Stimulated activated naive CD4-positive, alpha-beta T cell (primary cell): ENCODE measurements at places on chromosomes 1 and 21.

DNA sequence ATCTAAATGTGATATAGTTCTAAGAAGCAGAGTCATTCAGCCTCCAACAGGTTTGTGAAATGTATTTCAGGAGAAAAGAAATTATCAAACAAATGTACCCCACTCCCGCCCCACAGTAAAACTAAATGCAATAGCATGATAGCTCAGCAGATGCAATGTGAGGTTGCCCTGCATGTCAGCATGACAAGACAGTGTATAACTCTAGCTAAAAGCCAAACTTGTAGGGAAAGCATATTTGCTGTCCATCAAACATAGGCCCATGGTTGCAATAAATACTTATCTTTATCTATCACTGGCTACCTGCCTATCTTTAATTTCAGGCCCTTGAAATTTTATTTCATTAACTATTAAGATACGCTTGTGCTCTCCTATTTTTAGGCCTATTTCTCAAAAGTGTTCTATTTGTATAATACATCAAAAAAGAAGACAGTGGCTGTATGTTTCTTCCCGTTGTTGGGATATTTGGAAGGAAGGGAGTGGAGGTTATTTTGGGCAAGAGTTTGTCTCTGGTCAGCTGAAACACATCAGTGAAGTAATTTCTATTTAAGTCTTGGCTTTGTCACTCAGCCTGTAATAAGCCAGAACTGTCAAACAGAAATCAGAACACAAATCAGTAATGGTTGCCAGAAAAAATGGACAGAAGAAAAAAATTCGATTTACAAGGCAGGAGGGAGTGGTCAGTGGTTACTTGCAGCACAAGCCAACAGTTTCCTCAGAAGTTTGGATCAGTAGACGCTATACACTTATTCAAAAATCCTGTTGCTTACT lies 307.4 kb upstream of the ADGRL2 start:
- no peak for DNase-seq

DNA sequence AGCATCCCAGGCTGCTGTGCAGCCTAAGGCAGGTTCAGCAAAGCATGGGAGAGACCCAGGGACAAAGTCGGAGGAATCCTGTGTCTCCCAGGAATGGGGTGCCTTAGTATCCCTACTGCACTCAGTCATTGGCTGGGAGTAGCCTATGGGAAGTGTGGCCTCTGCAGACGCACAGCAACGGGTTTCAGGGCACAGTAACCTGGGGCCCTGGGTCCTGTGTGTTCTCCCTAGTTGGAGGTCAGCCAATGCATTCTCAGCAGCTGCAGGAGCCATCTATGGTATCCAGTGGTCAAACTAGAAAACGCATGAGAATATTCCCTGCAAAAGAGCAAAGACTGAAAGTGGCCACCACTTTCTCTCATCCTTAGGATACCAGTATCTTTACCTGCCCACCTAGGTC lies 13.7 kb upstream of the C1orf21 start:
- no peak for DNase-seq

GRCh38 chr1:70542030-70542429 lies 131.0 kb downstream of the CTH start:
- DNase-seq, result no peak

DNA sequence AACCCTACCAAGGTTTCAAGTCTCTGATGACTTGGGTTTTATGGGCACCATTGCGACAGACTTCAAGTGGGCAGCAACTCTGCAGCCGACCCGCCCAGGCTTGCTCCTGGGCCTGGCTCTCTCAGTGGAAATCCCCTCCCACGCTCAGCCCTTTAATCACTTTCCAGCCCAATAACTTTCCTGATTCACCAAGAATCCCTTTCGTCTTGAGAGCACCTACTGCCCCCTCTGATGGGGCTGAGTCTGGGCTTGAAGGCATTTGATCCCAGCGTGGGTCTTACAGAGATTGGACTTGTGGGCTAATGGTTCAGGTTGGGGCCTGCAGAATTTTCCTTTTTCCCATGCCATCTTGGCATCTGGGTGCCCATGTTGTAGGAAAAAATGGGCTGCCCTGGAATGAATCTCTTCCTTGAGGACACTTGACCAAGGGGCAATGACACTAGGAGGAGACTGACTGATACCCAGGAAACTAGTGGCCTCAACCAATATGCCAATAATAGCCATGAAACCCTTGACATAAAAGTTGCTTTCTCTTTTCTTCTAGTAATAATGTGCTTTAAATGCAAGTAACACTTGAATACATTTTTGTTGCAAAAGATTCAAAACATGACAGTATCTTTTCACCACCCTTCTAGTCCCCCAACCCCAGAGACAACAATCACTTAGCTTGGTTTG lies 7.8 kb upstream of the PHLDA3 start:
- no peak for DNase-seq

GRCh38 chr1:5099558-5099957 lies 445.1 kb downstream of the AJAP1 start:
- DNase-seq, result no peak

DNA sequence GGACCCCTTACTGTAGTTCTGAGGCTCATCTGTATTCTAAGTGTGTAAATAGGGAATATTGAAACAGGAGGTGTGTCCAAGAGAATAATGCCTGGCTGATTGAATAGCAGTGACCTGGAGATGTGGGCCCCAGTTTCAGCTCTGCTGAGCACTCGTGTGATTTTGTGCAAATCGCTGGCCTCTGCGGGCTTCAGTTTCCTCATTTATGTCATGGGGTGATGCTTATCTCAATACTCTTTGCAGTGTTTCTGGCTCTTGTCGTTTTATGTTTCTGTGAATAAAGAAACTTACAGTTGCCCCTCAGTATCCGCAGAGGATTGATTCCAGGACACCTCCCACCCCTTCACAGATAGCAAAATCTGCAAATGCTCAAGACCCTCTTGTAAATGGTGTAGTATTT lies 5.0 kb downstream of the COG2 start:
- no peak for DNase-seq

DNA sequence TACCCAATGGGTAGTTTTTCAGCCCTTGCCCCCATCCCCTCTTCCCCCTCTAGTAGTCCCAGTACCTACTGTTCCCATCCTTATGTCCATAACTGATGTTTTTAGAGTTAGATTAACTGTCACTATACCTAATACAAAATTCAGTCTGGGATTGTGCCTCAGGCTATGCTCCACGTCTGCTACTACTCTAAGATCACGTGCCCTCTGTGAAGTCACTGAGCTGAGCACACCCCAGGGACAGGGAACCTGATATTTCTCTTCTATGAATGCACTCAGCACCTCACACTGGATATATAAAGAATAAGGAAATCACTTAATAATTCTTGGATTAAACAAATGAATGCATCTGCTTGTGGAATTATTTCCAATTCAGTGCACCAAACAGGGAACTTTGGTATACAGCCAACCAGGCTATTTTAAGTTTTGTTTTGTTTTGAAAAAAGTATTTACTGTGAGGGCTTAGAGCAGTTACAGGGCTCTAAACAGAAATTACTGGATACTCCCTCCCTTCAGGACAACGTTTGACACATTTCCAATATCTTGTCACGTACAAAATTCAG lies 307.9 kb downstream of the SMYD3 start:
- no peak for DNase-seq

- DNase-seq, result no peak
Observed at GRCh38 chr1:201610858-201611257, 71.9 kb downstream of the NAV1 start.

DNA sequence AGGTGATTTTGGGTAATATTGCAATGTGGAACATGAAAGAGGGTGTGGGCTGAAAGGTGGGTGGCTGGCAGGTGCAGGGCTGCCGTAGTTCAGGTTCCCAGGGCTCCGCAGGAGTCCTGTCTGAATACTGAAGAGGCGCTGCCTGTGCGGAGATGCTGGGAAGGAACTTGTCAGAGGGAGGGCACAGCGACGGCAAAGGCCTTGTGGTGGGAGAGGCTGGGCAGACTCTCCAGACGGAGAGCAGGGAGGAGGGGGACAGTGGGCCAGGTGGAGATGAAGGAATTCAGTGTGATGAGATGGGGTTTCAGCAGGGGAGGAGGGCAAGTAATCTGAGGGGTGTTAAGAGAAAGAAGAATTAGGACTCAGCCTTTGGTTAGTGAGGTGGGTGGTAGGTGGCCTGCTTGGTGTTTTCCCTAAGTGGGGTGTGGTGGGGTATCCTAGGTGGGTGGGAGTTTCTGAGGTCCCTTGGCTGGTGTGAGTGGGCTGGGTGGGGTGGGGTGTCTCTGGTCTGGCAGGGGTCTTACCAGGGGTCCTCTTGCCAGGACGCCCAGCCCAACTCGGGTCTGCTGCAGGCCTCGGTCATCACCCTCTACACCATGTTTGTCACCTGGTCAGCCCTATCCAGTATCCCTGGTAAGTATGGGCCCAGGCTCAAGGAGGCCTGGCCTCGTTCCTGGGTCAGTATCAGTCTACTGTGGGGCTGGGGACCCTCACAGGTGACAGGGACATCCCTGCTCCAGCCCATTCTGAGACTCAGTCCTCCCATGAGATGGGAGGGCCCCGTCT lies 15.6 kb downstream of the SERINC2 start:
- DNase-seq, result no peak

DNA sequence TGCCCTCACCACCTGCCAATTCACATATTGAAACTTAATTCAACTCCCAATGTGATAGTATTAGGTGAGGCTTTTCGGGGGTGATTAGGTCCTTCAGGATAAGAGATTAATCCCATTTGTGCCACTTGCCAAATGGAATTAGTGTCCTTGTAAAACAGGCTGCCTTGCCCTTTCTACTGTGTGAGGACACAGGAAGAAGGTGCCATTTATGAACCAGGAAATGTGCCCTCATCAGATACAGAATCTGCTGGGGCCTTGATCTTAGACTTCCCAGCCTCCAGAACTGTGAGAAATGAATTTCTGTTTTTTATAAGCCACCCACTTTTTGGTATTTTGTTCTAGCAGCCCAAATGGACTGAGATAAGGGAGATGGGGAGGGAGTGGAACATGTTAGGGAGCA lies 39.1 kb upstream of the AGL start:
- no peak for DNase-seq

DNA sequence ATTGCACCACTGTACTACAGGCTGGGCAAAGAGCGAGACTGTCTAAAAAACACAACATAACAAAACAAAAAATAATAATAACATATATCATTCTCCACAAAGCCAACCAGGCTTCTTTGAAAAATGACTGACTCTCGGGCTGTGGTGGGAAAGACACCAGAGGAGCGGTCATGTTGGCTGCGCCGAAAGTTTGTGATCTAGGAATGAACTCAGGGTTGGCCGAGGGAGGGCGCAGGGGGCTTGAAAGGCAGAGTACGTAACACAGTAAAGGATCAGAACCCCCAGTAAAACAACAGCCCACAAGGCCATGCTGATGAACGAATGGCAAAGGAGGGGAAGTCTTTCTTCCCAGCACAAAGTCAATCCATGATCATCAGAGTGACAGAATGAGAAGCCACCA lies 4.7 kb downstream of the SLC35E2B start:
- no peak for DNase-seq

DNA sequence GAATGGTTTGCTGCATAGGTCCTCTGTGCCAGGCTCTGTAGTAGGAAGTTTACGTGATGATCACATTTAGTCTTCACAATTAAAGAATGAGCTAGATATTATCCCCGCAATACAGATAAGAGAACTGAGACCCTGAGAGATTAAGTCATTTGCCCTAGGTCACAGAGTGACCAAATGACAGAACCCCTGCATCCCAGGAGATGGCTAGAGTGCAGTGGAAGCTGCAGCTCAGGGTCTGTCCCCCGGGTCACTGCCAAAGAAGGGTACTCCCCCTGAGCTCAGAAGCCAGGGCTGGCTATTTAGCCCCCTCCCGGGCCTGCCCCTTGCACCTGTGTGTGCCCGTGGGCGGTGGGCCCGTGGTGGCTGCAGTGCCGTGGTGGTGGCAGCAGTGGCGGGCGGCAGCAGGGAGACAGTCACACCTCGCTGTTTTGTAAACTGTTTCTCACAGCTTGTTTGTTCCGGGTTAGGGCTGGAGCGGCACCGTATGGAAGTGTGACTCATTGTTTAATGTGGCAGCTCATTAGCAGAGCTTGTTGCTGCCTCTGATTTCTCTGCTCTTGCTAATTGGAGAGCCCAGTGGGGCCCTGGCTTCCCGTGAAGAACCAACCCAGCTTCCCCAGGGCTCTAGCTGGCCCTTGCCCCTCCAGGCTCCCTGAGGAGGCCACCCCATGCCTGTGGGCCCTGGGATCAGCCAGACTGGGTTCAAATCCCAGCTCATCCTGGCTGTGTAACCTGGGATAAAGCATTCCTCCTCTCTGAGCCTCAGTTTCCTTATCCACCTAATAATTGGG lies 19.3 kb upstream of the FOXO6 start:
- no peak for DNase-seq

DNA sequence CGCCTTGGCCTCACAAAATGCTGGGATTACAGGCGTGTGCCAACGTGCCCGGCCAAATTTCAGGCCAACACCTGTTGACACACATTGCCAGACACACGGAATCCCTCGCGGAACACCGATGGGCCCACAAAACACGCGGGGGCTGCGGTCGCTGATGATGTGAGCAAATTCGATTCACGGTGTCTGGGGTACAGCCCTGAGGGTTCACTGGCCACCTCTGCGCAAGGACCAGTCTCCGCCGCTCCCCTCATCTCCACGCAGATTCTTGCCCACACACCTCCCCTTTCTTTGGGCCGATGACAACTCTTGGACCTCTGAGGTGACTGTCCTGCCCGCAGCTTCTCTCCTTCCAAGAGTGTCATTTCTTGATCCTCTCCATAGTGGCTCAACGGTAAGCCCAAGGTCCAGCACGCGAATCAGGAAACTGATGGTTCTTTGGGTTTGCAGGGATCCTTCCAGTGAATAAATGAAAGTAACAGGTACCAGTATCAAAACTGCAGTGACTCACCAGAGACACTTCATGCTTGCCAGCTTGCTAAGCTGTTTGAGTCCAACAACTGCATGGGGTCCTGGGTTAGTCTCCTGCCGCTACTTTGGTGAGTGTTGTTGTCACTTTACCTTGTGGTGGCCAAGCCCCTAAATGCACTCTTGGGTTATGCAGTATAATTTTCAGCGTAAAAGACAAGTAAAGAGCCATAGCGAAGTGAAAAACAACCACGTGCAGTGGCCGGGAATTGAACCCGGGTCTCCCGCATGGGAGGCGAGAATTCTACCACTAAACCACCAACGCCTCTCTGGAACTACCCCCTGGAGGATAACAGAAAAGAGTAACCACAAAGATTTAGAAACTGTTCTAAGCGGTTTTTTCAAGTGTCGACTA lies 11.0 kb upstream of the RNU1-3 start:
- DNase-seq, result peak; percentile 20

DNA sequence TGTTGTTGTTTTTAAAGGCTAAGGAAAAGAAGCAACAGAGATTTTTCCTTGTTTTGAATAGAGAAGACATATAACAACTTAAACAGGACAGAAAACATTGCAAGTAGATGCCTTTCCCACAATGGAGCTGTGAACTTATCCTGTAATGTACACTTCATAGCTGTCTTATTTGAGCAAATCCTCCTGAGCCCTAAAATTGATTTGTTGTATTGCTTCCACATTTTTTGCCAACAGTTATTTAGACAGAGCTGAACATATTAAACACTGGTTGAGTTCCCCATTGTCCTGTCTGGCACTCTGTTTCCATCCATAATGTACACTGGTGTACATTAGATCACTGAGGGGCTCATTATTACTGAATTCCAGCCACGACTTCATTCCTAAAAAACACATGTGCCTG lies 32.2 kb downstream of the CACHD1 start:
- DNase-seq, result no peak
